Omental fat pad (tissue), 4 donors: ENCODE measurements at places on chromosomes 2 and 18. TPM values are rescaled to one million over a fixed set of nuclear protein-coding genes. Genes with fewer than 3 reads are reported as not detected.

The BUB1 gene
- 2.4 TPM for total RNA-seq

- peak; percentile 32 for DNase-seq
These were observed at the start of gene MGAT4A for GRCh38 chr2:98731041-98731893. TSS of gene MGAT4A (minus strand) at chr2:98731132. CDS start at chr2:98726332, 4,800 bp downstream.

DNA sequence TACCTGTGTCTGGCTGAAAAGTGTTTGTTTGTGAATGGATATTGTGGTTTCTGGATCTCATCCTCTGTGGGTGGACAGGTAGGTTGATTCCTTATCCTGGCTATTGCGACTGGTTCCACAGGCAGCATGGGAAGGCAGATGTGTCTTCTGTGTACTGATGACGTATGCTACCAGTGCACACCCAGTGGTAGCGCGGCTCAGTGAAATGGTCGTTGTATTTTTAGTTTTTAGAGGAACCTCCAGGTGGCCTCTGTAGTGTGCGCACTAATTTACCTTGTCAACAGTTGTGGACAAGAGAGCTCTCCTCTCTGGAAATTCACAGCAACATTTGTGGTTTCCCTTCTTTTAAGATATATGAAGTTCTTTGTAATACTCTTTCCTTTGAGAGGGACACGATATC lies 52.5 kb downstream of the CCDC74A start:
- no peak for DNase-seq

DNA sequence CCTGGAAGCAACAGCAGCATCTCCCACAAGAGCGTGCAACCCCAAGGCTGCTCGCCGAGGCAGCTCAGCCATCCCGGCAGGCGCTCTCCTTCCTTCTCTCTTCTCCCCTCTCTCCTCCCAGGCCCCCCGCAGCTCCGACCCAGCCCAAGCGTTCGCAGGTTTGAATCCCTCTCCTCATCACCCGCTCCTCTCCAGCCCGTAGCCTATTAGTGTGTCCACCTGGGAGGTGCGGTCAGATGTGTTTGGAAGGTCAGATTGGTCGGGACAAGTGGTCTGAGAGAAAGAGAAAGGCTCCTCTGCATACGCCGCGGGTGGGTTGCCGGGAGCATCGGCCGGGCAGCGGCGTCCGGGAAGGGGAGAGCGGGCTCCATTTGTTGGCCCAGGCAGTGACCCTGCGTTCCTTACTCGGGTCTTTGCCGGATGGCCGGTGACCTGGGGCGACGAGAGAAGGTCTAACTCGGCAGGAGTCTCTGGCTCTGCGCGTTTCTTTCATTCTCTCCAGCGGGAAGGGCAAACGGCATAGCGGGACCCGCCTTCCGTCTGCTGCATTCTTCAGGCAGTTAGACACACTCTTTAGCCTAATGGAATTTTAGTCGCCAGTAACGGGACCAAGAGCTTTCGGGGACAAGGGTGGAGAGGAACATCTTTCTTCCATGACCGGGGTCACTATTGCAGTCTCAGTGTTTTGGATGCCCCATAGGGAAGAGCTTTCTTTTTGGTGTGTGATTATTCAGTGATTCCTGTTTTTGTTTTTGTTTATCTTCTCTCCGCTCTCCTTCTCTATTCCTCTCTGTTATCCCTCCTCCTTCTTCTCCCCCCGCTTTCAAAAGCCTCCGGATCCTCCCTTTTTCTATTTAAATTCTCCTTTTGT lies 1.1 kb upstream of the TMEFF2 start:
- DNase-seq = no peak

DNA sequence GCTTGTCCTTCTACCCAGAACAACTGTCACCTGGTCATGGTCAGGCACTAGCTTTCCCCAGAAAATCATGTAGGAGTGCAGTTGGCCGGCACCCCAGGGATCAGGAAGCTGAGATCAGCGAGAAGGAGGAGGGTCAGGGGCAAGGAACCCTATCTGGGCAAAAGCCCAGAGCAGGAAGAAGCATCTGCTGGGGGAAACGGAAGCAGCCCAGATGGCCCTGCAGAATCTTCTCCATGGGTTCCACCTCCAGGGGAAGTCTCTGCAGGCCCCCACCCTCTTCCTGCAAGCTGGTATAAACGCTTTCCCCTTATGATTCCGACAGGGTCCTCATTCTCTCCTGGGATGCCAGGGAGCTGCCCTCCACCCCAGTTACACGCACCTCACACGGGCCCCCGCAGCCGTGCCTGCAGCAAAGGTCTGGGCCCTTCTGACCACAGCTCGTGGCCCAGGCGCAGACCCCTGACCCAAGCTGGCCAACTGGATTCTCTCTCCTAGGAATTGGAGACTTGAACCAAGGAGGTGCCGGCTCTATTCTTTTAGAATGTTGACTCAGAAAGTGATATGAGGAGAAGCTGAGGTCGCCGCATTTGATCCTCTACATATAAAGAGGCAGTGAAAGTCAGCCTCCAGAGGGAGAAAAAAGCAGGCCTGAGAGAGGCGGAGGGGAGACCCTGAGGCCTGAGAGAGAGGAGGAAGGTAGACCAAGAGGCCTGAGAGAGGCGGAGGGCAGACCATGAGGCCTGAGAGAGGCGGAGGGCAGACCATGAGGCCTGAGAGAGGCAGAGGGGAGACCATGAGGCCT lies 71.0 kb downstream of the STPG4 start:
- DNase-seq = no peak

GRCh38 chr2:105220604-105221003 lies 20.9 kb upstream of the GPR45 start:
- DNase-seq = no peak

GRCh38 chr2:105052773-105053172 lies 14.9 kb downstream of the MRPS9 start:
- no peak for DNase-seq
